ENCODE measurements at places on chromosomes 1 and 21.

DNA sequence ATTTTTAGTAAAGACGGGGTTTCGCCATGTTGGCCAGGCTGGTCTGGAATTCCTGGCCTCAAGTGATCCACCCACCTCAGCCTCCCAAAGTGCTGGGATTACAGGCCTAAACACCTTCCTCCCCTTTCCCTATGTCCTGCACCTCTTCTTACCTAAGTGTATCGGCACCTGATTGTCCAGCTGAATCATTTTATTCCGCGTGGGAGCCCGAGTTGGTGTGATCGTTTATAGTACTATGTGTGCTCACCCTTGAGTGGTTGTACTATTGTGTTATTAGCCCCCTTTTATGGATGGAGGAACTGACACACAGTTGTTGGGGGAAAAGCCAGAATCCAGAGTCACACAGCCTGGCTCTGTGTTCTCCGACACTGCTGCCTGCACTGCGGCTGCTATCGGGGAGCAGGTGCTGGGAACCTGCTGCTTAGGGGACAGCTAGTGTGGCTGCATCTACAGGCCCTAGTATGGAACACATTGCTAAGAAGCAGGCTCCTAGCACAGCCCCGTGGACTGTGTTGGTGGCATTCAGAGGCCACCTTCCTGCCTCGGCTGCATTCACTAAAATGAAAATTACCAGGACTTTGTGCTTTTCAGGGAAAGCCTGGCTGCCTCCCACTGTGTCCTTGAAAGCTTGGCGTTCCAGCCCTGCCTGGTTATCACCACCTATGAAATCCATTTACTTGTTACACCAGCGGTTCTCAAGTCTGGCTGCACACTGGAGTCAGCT, 21.6 kb downstream of the ENO1 start:
- no peak for DNase-seq

DNA sequence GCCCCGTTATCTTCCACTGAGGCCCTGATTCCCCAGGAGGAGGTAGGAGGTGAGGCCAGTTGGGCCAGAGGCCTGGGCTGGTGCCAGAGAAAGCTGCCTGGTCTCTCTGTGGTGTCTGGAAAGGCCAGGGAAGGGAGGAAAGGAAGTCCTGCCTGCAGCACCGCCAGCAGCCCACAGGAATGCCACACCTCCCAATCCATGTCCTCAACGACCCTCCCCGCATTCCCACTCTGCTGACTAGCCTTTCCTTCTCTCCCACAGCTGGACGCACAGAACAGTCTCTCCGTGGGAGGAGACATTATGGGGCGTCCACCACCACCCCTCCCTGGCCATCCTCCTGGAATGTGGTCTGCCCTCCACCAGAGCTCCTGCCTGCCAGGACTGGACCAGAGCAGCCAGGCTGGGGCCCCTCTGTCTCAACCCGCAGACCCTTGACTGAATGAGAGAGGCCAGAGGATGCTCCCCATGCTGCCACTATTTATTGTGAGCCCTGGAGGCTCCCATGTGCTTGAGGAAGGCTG, 18.0 kb downstream of the CSF1 start:
- DNase-seq: peak; percentile 98

- no peak for DNase-seq
Observed at GRCh38 chr1:37318490-37318889, 155.9 kb upstream of the ZC3H12A start.

GRCh38 chr1:114034567-114035303, 55.5 kb downstream of the OLFML3 start:
- DNase-seq: peak; percentile 24

GRCh38 chr1:226892524-226892875, 22.1 kb downstream of the PSEN2 start:
- DNase-seq: no peak

DNA sequence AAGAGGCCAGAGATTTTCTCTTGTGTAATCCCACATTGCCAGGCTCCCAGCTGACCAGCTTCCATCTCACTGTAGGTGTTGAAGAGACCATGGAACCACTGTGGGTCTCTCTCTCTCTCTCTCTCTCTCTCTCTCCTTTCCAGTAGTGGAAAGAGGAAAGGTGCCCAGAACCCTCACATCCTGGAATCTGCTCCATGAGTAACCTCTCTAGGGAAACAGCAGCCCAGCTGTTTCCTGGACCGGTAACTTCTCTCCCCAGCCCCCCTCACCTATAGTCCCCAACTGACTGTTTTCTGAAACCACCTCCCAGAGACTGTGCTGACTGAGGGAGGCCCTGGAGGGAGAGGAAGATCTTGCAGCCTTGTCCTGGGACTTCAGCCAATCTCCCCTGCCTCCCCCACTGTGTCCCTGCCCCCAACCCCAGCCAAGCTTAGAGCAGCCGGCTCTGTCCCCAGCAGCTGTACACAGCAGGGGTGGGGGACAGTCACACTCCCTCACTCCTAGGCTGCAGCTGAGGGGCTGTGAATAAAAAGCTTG, 20.6 kb upstream of the SLC45A3 start:
- DNase-seq: no peak

DNA sequence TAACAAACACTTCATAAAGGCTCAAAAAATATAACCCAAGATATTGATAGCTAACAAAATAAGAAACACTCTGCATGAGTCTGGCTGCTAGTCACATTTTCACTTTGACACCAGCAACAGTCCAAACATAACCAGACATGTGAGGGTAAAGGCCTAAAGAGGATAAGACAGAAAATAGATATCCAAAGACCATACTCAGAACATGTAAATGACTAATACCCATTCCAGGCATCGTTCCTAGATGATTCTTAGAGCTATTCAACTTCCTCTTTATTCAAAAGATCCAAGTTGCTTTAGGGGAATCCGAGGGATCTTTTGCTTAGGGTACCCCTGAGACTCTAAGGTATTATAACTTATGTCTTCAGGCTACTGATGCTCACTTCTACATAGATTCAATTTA, 5.1 kb downstream of the COL24A1 start:
- DNase-seq: peak; percentile 38

- no peak for DNase-seq
Observed at GRCh38 chr1:205599669-205600042, 32.2 kb downstream of the ELK4 start.

GRCh38 chr1:171748651-171749050, 6.8 kb upstream of the VAMP4 start:
- DNase-seq: no peak

- no peak for DNase-seq
Observed at GRCh38 chr1:244937099-244937498, 72.8 kb upstream of the HNRNPU start.

- peak; percentile 54 for DNase-seq
Observed at GRCh38 chr1:185595835-185596667, 138.1 kb upstream of the HMCN1 start.

- no peak for DNase-seq
Observed at GRCh38 chr1:213887842-213888241, 99.9 kb upstream of the PROX1 start.

- DNase-seq: no peak
Observed at GRCh38 chr1:52402860-52403240, 1.4 kb downstream of the ORC1 start.

DNA sequence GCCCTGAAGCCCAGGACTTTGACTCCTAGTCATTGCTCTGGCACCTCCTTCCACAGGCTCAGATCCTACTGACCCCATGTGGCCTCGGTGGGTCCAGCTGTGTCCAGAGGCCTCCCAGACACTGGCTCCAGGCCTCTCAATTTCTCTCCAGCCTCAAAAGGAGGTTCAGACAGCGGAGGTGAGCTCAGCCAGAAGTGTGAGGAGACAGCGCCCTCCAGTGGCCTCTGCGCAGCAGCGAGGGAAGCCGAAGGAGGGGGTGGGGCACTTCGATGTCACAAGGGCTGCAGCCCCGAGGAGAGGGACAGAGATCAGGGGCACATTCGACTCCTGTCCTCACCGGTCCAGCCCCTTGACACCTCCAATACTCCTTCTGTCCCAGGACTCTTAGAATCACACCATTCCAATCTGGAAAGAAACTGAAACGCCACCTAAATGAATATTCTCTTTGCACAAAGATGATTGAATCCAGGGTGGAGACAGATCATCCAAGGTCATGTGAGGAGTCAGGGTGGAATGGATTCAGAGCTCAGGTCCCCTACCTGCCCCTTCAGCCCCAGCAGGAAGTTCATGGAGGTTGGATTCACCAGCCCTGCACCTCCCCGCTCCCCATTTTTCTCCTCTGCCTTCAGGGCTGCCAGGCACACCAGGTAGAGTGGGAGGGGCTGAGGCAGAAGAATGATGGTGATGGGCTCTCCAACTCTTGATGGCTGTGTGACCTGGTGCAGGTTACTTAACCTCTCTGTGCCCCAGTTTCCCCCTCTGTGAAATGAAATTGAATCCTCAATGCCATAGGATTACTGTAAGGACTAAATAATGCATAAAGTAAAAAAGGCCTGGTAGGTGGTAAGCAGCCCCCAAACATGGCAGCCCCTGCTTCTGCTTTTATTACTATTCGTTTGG, 34.8 kb upstream of the ZBTB40 start:
- DNase-seq: peak; percentile 59

Data from RPMI7951 (cell line).